ENCODE measurements at places on chromosomes 6 and 20.

- no peak for DNase-seq
These were observed 17.0 kb upstream of the TOP1 start for GRCh38 chr20:41011551-41012067.

- no peak for DNase-seq
These were observed 326.1 kb upstream of the PREP start for GRCh38 chr6:105728995-105729394.

DNA sequence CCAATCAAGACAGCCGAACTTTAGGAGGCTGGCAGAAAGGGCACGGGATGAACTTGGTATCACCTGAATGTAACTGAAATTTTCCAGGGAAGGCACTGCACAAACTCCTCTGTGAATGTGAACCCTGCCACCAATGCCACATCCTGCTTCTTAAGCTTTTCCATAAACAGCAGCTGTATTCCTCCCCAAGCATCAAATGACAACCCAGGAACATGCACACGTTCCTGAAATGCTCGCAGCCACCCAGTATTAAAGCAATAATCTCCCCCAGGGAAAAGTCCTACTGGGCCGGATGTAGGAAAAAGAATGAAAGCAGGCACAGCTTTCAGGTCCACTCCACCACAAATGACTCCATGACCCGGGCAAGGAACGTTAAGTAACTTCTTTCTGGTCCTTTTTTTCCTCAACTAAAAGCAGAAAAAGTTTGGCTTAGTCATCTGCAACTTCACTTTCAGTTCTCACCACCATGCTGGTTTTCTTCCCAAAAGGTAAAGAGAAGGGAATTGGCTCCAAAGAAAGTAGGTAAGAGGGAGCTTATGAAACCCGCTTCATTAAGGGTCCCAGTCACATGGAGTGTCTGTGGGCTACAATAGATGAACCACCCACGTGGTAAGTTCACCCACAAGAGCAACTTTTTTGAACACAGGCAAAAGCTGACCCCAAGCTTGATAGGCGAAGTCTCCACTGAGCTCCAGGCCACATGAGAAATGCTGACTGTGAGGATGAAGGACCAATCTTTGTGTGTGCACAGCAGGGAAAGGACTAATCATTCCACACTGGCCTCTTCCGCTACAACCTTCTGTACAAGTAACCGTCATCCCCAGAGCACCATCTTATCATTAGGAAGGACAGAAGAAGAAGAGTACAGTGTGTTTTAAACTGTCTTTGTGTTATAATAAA lies 90.1 kb downstream of the HIVEP2 start:
- DNase-seq, result no peak

GRCh38 chr6:37449984-37450383 lies 17.0 kb downstream of the CMTR1 start:
- DNase-seq, result no peak

GRCh38 chr20:50146732-50147662 lies 6.5 kb downstream of the PEDS1 start:
- peak; percentile 83 for DNase-seq

DNA sequence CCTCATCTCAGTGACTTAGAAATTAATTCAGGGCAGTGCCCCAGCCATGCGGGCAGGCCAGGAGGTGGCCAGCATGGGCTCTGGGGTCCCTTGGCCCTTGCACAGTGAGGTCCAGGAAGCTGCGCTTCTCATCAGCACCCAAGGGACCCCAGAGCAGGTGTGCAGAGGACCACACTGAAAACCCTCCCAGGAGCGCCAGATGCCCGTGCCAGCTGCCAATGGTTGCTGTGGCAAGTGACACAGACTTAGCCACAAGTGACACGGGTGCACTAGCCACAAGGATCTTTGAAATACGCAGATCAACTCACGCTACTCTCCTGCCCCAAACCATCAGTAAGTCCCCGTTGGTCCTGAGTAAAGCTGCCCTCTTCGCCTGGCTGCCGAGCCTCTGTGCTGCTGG lies 88.1 kb downstream of the ERMARD start:
- DNase-seq, result no peak

- no peak for DNase-seq
These were observed 19.4 kb downstream of the NCOA5 start for GRCh38 chr20:46070215-46070900.

GRCh38 chr6:113888493-113888892 lies 31.3 kb downstream of the MARCKS start:
- peak; percentile 48 for DNase-seq

DNA sequence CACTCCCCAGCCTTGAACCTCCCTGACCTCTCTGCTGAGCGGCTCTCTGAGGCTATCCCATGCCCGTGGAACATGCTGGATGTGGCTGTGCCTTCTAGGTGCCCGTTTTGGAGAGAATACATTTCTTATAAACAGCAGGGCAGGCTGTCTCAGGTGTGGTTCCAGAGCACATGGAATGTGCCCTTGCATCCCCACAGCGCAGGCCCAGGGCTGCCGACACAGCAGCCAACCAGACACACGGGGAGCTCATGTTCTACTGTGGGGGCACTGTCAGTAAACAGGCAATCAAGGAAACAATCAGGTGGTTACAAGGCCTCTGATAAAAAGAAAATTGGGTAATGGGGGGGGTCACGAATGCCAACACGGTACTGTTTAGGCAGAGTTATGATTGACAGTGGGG lies 30.8 kb downstream of the FOXC1 start:
- no peak for DNase-seq

All from SW480 (cell line).